ENCODE measurements at places on chromosomes 4 and X.

- no peak for DNase-seq
These were observed 45.3 kb upstream of the PRDM8 start for GRCh38 chr4:80151981-80152380.

DNA sequence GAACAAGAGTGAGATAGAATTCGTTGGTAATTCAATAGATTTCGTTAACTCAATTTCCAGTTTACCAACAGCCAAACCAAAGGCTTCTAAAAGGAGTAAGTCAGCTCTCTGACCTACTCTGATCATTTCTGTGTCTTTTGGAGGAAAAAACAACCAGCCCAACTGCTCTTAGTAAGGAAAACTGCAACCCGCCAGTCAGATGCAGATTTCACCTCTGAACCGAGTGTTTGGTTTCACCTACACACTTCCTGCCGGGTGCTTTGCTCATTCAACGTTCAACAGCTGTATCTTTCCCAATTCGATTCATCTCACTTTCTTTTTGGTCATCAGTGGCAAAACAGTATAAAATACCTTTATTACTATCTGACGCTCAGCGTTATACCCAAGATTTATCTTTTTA is 24.5 kb downstream of the TMSB4X start:
- DNase-seq: peak; percentile 34

DNA sequence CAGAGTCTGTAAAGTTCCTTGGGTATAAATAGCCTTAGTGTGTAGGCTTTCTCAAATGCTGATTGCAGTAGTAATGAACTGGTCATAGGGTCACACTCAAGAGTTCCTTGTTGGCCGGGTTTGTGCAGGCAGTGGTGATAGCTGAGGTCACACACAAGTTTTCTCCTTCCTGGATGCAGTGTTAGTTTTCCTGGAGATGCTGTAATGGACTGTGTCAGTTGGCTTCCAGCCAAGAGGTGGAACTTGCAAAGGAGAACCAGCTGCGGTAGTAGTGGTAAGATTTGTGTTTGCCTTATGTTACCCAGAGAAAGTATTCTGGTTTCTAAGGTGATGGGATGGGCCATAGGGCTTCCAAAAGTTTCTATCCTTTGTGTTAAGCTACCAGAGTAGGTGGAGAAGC is 409.8 kb upstream of the FRG1 start:
- no peak for DNase-seq

DNA sequence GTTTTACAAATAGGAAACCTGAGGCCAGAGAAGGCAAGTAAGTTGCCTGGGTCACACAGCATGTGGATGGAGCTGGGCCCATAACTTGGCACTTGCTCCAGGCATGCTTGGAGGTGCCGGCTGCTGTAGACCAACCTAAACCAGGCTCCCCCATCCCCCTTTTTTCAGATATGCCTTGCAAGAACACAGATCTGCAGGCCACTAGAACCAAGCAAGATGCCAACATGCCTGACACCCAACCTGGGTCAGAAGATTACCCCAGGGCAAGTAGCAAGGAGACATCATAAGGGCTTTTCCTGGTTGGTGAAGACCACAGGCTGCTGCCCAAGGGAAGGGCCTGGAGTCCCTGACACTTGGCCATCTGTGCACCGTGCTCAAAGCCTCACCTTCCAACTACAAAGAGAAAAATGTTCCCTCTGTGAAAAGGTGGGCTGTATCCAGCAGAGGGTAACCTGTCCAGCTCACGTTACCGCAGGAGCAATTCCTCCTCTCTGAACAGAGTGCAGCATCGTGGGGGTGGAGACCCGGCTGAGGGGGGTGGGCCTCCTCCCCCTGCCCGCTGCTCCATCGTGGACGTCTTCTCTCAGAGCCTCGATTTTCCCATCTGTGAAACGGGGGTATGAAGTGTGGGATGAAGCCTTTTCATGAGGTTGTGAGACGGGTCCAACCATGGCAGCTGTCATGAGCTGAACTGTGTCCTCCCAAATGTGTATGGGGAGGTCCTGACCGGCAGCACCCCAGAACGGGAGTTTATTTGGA is 23.0 kb downstream of the HMX1 start:
- DNase-seq: no peak

DNA sequence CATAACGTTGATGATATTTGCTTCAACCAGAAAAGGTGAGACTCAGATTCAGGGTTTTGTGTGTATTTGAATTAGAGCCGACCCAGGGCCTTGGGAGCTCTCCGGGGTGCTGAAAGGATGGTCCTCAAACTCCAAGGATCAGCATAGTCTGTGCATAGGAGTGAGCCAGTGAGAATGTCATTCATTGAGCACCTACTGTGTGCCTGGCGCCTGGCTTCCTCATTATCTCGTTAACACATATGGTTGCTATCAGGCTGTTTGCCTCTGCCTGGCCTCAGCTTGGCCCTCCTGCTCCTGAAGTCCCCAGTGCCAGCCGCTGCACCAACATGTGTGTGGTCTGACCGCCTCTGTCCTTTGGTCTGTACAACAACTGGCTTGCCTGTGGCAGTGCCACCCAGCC is 25.1 kb upstream of the JAKMIP1 start:
- DNase-seq: no peak

DNA sequence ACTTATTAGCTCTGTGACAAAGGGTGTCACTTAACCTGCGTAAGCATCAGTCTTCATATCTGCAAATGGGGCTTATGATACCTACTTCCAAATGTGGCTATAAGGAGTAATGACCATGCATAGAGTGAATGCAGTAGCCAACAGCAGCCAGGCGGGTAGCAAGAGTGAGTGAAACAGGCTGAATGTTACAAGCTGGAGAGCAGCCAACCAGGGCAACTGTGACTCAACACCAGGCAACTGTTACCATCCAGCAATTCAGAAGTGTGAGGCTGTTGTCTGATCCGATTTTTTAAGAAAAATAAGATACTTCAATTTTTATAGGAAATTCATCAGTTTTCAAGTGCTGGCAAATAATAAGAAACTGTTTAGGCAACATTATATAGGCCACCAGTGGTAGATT is 270.2 kb upstream of the TAPT1 start:
- no peak for DNase-seq

- DNase-seq: no peak
These were observed 453.0 kb downstream of the INPP4B start for GRCh38 chr4:142393127-142393526.

DNA sequence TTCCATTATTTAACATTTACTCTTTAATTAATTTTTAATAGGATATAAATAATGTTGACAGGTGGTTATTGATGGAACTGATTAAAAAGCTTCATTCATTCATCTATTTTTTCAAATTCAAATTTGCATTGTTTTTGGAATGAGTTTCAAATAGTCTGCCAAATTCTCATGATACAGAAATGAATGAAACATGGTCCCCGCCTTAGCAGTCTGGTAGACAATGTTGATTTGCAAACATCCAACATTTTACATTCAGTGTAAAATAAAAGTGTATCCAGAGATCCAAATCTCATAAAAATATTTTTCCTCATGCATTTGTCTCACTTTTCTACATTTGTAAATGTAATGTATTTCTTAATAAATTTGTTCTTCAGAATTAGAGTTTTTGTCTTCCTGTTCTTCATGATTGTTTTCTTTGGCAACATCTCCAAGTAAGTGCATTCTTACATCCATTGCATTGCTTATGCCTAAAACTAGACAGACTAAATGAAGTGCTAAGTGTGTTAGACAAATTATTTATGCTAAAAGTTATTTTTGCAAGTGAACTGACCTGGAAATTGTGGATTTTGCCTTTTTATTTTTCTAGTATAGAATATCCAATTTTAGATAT is 142.3 kb downstream of the PCDH18 start:
- no peak for DNase-seq

DNA sequence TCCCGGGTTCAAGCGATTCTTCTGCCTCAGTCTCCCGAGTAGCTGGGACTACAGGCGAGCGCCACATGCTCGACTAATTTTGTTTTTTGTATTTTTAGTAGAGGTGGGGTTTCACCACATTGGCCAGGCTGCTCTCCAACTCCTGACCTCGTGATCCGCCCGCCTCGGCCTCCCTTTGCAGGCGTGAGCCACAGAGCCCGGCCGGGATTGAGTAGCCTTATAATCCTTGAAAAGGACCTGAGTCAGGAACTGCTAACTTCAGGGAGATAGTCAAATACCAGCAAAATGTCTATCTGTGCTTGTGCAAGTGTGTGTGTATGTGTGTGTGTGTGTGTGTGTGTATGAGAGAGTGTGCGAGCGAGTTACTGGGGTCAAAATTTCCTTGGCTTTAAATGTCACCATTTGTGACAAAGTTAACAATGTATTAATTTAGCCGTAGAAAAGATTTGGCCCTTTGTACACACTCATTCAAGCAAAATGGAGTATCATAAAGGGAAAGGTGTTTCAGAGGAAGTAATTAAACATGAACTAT is 1.8 kb upstream of the KDM6A start:
- DNase-seq: no peak

GRCh38 chr4:111842336-111842735 is 302.9 kb upstream of the FAM241A start:
- DNase-seq: no peak

DNA sequence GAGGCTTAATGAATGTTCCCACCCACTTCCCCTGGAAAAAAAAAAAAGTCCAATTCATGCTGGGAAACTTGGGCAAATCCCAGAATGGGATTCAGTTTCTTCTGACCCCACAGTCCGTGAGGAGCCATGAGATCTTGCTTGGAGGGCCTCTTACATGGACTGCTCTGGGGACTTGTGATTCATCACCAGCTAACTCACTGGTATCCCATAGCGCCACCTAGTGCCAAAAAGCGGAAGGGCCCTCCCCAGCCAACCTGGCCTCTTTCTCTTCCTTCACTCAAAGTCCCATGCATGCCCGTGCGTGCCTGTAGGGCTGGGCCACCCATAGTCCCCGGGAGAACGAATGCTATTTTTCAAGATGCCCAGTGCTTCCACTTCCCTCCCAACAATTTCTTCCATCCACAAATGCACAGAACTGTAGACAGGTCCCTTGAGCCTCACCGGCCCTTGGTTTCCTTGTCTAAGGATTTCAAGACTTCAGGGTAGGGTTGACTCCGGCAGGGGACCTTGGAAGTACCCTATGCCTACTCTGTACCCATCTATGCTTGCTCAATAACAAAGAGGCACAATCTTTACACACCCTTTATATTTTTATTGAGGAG is 5.1 kb downstream of the RTL5 start:
- DNase-seq: peak; percentile 82

DNA sequence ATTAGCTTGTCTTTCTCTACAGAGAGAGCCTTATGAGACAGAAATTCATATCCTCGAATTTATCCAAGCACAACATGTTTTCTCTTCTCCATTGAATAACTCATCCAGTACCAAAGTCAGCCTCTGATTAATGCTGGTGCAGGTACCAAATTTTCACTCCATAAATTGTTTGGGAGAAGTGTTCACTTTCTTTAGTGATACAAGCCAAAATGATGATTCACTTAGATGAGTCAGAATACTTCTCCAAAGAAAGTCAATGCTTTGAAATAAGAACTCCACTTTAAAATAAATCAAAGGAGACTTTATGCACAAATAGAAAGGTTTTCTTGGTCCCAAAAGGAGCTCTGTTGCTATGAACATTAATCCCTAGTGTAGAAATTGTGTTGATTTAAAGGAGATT is 60.2 kb downstream of the MAOB start:
- DNase-seq: no peak

DNA sequence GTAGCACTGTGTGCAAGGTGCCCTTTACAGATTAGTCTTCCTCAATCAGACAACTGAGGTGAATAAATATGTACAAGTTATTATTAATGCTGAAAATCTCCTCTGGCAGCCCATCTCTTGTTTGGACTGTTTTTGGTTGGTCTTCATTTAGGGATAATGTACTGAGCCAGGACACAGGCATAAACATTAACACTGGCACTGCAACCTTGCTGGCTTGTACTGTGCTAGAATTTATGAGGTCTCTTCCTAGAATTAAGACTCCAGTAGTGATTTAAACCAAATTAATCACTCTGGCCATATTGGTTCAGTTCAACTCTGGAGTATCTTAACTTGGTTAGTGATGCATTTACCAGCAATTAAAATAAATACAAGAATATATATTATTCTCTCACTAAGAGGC is 244.7 kb upstream of the GK2 start:
- DNase-seq: no peak

GRCh38 chr4:15104825-15105224 is 102.5 kb downstream of the CPEB2 start:
- no peak for DNase-seq

GRCh38 chr4:107755841-107756356 is 35.9 kb upstream of the PAPSS1 start:
- no peak for DNase-seq

- no peak for DNase-seq
These were observed 16.5 kb downstream of the ZFX start for GRCh38 chrX:24166078-24166477.

DNA sequence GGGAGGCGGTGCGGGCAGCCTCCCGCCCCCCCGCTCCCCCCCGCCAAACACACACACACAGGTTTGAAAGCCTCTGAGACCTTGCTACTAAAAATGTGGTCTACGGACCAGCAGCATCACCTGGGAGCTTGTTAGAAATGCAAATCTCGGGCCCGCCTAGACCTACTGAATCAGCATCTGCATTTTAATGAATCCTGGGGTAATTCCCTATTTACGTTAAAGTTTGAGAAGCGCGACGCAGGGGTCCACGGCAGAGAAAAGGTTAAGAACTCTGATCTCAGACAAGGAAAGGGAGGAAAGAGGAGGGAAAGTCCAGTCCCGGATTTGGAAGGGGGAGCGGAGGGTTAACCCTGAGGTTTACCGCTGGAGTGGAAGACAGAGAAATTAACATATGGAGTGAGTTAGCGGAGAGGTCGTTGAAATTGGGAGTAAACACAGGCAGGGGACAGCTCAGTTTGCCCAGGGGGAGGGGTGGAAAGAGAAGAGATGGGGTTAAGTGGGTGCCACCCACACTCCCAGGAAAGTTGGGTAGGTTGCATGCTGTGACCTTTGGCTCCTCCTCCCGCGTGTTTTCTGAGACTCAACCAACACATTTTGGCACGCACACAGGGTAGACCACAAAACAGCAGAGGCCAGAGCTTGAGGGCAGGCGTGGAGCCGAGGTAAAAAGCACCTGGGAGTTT is 483.6 kb downstream of the BCOR start:
- DNase-seq: peak; percentile 70

DNA sequence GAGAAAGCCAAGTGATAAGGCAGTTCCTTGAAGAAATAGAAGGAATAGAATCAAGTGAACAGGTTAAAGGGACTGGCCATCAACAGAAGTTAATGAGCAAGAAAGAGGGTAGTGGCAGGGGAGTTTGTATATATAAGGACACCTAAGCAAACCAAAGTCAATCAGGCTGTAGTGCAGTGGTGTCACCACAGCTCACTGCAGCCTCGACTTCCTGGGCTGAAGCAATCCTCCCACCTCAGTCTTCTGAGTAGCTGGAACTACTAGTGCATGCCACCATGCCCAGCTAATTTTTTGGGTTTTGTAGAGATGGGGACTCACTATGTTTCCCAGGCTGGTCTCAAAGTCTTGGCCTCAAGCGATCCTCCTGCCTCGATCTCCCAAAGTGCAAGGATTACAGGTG is 15.9 kb downstream of the ACOT9 start:
- no peak for DNase-seq

GRCh38 chr4:71126719-71127118 is 133.3 kb downstream of the DCK start:
- DNase-seq: no peak

GRCh38 chr4:113083346-113083745 is 33.9 kb downstream of the ANK2 start:
- no peak for DNase-seq

Data from CD4-positive, alpha-beta T cell (primary cell).